Hypothalamus (tissue), 51 donors: ENCODE measurements at places on chromosomes 6 and 20.

GRCh38 chr6:27096834-27097511 is 150.5 kb upstream of the PRSS16 start:
- DNase-seq = no peak

GRCh38 chr6:11067348-11067747 is 23.2 kb upstream of the ELOVL2 start:
- DNase-seq = no peak

DNA sequence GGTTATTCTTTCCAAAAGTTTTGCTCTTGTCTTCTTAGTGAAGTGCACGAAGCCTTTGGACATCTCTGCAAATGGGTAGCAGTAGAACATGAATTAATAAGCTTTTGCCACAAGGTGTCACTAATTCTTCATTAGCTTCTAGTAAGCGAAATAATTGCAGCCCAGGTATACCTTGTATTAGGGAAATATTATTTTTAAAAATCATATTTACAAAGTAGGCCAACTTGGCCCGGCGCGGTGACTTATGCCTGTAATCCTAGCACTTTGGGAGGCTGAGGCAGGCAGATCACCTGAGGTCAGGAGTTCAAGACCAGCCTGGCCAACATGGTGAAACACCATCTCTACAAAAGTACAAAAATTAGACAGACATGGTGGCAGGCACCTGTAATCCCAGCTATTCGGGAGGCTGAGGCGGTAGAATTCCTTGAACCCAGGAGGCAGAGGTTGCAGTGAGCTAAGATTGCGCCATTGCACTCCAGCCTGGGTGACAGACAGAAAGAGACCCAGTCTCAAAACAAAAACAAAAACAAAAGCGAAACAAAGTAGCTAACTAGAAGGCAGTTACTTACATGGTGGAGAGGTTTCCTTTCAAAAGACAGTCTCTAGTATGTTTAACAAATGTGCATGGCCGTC is 8.8 kb upstream of the RSPH3 start:
- DNase-seq = no peak

GRCh38 chr6:39236742-39237141 is 7.5 kb upstream of the KCNK5 start:
- DNase-seq = no peak

- peak; percentile 46 for DNase-seq
Measured at GRCh38 chr6:43627008-43627825, 1.8 kb downstream of the GTPBP2 start.

DNA sequence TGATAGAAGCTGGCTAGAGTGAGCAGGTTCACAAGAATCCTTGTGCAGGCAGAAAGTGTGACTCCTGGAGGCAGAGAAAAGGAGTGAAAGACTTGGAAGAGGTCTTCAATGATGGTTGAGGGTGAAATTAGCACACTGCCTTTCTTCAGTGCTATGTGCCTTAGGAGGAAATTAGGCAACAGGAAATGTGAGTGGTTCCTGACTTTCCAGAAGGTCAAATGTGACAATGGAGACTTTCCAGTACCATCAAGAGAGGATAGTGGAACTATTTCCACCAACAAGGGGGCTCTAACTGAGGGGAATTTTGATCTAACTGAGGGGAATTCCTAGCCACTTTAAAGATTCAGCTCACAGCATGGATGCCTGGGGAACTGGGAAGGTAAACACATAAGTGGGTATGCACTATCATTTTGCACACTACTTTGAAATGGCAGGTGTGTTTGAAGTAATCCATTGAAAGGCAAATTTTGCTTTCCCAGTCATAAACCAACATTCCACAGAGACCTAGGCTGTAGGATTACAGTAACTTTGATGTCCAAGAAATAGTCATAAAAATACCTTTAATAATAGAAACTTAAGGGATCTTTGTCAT is 90.0 kb downstream of the PERP start:
- no peak for DNase-seq

DNA sequence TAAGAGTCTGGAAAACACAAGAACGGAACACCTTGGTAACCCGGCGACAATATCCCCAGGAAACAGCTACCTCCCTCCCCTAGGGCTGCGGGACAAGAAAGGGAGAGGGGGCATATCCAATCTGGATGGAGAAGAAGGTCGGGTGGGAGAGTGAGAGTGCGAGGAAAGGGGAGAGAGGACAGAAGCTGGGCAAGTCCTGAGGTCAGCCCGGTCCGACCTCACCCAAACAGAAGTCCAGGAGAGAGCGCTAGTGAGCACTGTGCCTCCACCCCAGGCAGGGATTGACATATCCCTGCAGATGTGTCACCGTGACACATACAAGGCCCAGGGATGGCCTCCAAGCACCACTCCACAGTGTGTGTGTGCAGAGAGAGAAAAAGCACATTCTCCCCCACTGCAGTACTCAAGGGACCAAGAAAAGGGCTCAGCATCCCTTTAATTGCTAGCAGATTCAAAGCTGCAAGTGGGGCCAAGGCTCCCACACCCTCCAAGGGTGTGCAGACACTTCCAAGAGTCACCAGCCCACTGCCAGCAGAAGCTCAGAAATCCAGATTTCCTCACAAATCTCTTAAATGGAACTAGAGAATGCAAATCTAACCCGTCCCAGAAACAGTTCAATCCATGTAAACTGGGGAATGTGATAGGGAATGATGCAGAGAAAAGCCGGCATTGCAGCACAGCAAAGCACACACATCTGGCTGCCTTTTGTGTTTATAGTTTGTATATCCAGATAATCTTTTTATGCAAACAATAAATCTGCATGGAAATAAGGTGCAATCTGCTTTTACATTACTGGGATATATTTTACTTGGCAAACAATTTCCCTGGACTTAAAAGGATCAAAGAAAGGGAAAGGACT is 3.1 kb downstream of the PXDC1 start:
- DNase-seq = peak; percentile 32

DNA sequence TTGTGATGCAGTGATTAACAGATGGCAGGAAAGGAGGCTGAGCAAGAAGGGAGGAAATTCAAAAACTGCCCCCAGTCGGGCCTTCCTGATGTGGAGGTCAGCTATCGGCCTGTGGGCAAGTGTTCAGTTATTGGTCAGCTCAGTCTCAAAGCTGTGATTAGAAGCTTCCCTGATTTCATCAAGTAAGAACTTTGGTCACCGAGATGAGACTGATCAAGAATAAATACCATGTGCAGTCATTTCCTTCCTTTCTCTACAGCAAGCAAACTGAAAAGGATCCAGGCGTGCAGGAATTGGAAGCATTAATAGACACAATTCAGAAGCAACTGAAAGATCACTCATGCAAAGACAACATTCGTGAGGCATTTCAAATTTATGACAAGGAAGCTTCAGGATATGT is 69.7 kb downstream of the EFHC1 start:
- DNase-seq = no peak

- DNase-seq = no peak
Measured at GRCh38 chr20:33919653-33920052, 74.1 kb upstream of the RALY start.

DNA sequence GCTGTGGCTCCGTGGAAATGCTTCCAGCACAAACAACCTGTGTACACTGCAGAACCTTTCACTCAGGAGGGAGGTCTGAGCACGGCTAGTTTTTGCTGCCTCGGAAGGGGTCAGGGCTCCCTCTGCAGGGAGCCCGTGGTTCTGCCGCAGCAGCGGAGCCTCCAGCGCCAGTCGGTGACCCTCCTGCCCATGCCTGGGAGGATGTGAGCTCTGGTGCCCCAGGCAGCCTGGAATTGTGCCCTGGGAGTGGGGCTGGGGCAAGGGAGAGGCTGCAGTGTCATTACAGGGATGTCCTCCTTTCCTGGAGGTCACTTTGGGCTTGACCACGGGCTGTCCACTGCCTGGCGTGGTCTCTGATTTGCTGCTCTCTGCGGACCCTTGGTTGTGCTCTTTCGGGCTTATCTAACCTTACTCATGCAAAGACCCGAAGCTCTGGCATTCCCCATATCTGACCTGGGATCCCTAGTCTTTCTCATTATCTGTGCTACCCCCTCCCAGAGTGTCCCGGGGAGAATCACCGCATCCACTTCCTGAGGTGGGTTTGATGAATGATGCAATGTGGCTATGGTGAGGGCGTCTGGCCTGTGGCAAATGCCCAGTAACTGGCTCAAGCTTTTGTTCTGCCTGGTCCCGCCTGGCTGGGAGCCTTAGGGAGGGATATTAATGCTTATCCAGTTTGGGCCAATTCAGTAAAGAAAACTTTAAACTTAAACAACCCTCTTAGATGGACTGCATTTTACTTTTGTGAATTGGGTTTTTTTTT is 59.6 kb upstream of the TAGAP start:
- DNase-seq = peak; percentile 40

- DNase-seq = no peak
Measured at GRCh38 chr20:41213150-41213820, 75.9 kb downstream of the PLCG1 start.

DNA sequence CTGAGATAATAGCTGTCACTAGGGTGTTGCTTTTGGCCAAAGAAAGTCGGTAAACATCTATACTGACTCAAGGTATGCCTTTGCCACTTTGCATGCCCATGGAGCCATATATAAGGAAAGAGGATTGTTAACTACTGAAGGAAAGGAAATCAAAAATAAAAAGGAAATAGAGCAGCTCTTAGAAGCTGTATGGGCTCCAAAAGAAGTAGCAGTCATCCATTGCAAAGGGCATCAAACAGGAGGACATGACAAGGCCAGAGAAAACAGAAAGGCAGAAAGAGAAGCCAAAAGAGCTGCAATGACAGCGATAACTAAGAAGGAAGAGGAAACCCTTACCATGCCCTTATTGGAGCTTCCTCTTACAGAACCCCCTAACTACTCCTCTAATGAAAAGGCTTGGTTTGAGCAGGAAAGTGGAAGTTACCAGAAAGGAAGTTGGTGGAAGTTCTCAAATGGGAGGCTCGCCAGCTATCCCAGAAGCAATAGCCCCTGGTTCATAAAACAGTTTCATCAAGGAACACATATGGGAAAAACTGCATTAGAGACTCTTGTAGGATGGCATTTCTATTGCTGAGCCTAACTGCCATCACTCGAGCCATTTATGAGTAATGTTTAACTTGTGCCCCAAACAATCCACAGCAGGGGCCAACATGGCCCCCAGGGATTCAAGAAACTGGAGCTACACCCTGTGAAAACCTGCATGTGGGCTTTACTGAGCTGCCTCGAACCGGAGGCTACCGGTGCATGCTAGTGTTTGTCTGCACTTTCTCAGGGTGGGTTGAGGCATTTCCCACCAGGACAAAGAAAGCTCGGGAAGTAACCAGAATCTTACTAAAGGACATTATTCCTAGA is 7.0 kb downstream of the IL22RA2 start:
- no peak for DNase-seq

- no peak for DNase-seq
Measured at GRCh38 chr6:131250936-131251335, 115.7 kb downstream of the AKAP7 start.

- DNase-seq = no peak
Measured at GRCh38 chr6:28648035-28648877, 122.6 kb downstream of the GPX5 start.

DNA sequence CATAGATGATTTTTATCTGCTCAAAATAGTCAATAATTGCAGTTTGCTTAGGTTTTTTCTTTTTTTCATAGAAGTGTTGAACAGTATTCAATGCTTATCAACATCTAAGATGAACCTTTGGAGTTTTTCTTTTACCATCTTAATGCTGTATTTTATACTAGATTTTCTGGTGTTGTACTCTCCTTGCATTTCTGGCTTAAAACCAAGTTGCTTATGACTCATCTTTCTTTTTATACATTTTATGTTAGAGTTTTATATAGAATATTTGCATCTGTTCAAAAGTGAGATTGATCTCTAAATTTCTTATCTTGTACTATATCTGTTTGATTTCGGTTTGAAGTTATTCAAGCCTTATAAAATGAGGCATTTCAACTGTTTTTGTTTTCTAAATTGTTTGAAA is 232.5 kb downstream of the RFPL4B start:
- DNase-seq = no peak

DNA sequence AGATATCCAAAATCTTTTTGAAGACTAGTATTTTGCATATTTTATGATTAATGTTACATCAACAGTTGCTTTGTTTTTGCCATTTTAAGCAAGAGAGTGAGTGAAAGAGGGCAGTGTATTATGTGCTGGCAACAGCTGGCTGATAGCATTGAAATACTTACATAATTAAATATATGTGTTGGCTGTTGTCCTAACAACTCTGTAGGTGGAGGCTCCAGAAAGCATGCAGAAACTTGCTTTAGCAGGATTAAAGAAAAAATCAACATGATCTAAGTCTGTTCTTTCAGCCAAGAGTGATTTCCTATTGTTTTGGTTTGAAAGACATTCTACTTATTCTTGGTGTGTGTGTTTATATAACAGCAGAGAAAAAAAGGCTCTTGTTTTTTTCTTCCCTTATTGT is 127.5 kb downstream of the CDKAL1 start:
- no peak for DNase-seq

GRCh38 chr6:98107801-98108200 is 726.6 kb upstream of the POU3F2 start:
- no peak for DNase-seq
